Adrenal gland (tissue), 19 donors: ENCODE measurements at places on chromosomes 11 and 22. TPM values are rescaled to one million over a fixed set of nuclear protein-coding genes. Genes with fewer than 3 reads are reported as not detected.

GRCh38 chr11:83948200-83948599, 662.0 kb upstream of the CCDC90B start:
- H3K27me3 ChIP-seq, result no peaks in the 10 kb centered on the region
- no peak overlapping the region for H3K27ac ChIP-seq

DNA sequence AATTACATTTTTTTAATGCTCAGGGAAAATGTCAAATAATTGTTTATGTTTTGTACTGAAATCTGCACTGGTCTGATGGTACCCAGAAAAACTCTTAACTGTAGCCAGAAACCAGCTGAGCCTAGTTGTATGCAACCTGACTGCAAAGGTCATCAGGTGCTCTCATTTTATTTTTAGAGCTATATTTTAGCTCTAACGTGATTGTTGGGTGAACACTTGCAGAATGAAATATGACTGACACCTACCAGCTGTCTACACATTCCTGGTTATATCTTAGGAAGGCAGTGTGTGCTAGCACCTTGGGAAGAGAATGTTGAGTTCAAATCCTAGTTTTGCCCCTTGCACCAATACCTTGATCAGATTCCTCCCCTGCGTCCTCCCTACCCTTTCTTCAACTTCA, 23.6 kb downstream of the PTPRJ start:
- H3K4me1 ChIP-seq, result peaks cover 20% of the 10 kb centered on the region
- H3K27me3 ChIP-seq, result no peaks in the 10 kb centered on the region
- H3K4me3 ChIP-seq, result no peak overlapping the region
- no peak for DNase-seq
- no peaks in the 10 kb centered on the region for H3K36me3 ChIP-seq

DNA sequence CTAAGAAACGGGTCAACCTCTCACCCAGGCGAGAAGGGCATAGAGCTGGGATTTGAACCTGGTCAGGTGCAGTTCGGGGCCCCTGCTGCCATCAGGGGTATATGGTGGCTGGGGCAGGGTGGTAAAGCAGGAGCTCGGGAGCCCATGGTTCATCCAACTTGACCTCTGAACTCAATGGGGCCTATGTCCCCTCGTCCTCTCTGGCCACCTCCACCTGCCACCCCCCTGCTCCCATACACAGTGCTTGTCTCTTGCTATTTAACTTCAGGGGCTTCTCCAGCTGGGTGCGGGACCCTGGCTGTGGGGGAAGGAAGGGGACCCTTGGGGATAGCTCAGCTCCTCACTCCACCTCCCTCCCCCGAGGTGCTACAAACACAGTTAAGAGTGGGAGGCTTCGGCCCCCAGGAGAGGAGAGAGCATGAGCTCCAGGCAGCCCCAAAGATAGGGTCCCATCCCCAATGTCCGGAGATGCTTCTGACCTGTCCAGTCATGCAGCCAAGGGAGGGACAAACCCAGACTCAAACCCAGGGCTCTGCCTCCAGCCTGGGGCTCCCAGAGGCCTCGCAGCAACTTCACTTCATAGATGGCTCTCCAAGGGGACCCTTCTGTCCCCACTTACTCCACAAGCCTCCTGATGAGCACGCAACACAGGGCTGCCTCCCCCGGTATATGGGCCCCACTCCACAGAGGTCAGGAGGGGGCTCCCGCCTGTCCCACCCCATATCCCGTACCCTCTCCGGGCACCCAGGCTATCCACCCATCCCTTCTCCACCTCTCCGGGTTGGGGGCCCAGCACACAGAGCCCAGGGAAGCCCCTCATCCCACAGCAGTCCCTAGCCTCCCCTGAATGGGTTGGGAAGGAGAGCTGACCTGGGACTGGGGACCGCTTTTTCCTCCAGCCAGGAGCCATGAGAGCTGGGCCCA, 712 bp downstream of the IL2RB start:
- no peak for DNase-seq
- no peak overlapping the region for H3K4me3 ChIP-seq
- no peaks in the 10 kb centered on the region for H3K27me3 ChIP-seq
- no peaks in the 10 kb centered on the region for H3K36me3 ChIP-seq
- no peak overlapping the region for H3K27ac ChIP-seq
- no peaks in the 10 kb centered on the region for H3K4me1 ChIP-seq

- no peaks in the 10 kb centered on the region for H3K36me3 ChIP-seq
- H3K4me1 ChIP-seq, result no peaks in the 10 kb centered on the region
- no peak for DNase-seq
Measured at GRCh38 chr11:82003671-82004515, 729.8 kb downstream of the FAM181B start.

GRCh38 chr11:126561327-126561893, 205.9 kb downstream of the ST3GAL4 start:
- H3K4me1 ChIP-seq, result no peaks in the 10 kb centered on the region
- H3K27me3 ChIP-seq, result no peaks in the 10 kb centered on the region
- H3K36me3 ChIP-seq, result no peaks in the 10 kb centered on the region
- H3K27ac ChIP-seq, result no peak overlapping the region
- no peak overlapping the region for H3K4me3 ChIP-seq

DNA sequence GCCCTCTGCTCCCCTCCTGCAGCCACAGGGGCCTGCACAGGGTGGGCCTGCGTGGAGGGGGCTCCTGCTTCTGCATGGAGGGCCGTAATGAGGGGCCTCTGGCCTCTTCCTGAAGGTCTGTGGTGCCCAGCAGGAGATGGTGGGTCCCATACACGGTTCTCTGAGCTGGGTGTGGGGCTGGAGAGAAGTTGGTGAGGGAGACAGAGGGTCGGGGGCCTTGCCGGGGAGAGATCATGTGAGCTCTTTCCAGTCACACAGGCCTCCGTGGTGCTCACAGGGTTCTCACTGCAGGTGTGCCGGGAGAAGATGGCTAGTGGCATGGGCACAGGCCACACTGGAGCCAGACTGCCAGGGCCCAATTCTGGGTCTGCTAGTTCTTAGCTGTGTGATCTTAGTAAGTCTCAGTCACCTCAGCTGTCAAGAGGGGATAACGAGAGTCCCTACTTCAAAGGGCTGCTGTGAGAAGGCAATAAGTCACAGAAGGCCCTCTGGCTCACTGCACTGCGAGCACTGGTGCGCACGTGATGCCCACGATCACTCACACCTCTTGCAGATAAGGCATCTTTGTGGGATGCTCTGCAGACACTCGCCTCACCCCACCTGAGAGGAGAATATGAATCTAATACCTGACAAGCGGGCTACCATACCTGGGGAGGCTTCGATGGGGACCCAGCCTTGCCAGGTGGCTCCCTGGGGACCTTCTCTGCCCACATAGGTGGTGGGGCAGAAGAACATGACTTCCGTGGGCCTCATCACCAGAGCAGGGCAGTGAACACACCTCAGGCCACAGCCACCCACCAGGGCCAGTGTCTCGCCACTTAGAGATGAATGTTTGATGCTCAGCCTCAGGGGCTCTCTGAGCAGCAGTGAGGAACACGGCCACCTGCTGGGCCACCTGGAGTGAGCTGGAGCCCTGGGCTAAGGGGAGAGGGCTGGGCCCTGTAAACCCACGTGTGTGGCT, 14.5 kb downstream of the KCNC1 start:
- no peaks in the 10 kb centered on the region for H3K36me3 ChIP-seq
- H3K4me3 ChIP-seq, result no peak overlapping the region
- H3K27me3 ChIP-seq, result no peaks in the 10 kb centered on the region
- no peak overlapping the region for H3K27ac ChIP-seq
- no peaks in the 10 kb centered on the region for H3K4me1 ChIP-seq

DNA sequence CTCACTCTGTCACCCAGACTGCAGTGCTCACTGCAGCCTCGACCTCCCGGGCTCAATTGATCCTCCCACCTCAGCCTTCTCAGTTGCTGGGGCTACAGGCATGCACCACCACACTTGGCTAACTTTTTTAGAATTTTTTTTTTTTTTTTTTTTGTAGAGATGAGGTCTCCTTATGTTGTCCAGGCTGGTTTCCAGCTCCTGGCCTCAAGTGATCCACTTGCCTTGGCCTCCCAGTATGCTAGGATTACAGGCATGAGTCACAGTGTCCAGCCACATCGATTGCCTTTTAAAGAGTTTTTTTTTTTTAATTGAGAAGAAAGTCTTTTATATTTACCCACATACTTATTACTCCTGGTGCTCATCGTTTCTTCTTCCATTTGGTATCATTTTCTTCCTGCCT, 30.0 kb downstream of the PARVG start:
- H3K4me3 ChIP-seq, result no peak overlapping the region
- no peaks in the 10 kb centered on the region for H3K36me3 ChIP-seq
- H3K27ac ChIP-seq, result no peak overlapping the region
- H3K27me3 ChIP-seq, result no peaks in the 10 kb centered on the region
- DNase-seq, result peak; percentile 9

GRCh38 chr11:94877443-94878200, 95.7 kb downstream of the CWC15 start:
- H3K27ac ChIP-seq, result no peak overlapping the region
- DNase-seq, result peak; percentile 49
- H3K36me3 ChIP-seq, result no peaks in the 10 kb centered on the region
- H3K4me1 ChIP-seq, result peaks cover 8% of the 10 kb centered on the region
- no peak overlapping the region for H3K4me3 ChIP-seq
- H3K27me3 ChIP-seq, result no peaks in the 10 kb centered on the region

GRCh38 chr11:128165572-128165971, 421.8 kb downstream of the ETS1 start:
- H3K36me3 ChIP-seq, result no peaks in the 10 kb centered on the region
- no peak overlapping the region for H3K4me3 ChIP-seq
- H3K4me1 ChIP-seq, result no peaks in the 10 kb centered on the region
- no peak overlapping the region for H3K27ac ChIP-seq

GRCh38 chr22:27223317-27224177, 566.2 kb downstream of the MIAT start:
- H3K36me3 ChIP-seq, result no peaks in the 10 kb centered on the region
- H3K27me3 ChIP-seq, result no peaks in the 10 kb centered on the region
- no peak overlapping the region for H3K27ac ChIP-seq
- no peak for DNase-seq

DNA sequence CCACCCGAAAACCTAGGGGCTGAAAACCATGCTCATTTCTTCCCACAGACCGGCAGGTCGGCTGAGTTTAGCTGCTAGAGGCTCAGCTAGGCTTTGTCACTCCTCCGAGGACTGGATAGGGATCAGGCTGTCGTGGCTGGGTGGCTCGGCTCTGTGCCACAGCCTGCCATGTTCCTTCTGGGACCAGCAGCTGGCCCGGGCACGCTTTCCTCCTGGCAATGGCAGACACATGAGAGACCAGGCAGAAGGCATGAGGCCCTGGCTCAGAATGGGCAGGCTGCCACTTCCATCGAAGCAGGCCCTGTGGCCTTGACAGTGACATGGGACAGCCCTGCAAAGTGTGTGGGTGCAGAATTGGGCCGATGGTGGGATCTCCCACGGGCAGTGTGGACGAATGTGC, 20.9 kb downstream of the PARVG start:
- H3K4me1 ChIP-seq, result no peaks in the 10 kb centered on the region
- DNase-seq, result peak; percentile 31
- H3K27ac ChIP-seq, result no peak overlapping the region
- no peak overlapping the region for H3K4me3 ChIP-seq

DNA sequence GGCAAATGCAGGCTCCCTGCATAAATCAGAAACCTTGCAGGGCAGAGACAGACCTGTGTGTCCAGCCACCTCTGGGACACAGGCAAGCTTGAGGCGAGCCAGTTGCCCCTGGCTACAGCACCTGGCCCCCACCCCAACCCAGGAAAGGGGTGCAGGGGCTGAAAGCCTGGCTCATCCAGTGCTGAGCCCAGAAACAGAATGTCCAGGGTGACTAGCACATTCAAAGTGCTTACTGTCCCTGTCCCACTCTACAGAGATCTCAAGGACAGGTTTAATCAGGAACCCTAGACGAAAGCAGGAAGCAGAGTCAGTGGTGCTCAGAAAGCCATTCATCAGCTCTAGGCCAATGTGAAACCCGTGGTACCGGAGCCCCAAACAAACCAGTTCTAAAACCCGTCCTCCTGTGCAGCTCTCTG, 31.9 kb downstream of the PLEKHA7 start:
- H3K4me1 ChIP-seq, result peaks cover 3% of the 10 kb centered on the region
- no peak overlapping the region for H3K4me3 ChIP-seq
- no peaks in the 10 kb centered on the region for H3K36me3 ChIP-seq
- no peaks in the 10 kb centered on the region for H3K27me3 ChIP-seq

GRCh38 chr11:120192831-120193625, 17.8 kb upstream of the OAF start:
- H3K4me3 ChIP-seq, result no peak overlapping the region
- H3K27ac ChIP-seq, result no peak overlapping the region
- DNase-seq, result no peak
- no peaks in the 10 kb centered on the region for H3K27me3 ChIP-seq
- H3K4me1 ChIP-seq, result no peaks in the 10 kb centered on the region

DNA sequence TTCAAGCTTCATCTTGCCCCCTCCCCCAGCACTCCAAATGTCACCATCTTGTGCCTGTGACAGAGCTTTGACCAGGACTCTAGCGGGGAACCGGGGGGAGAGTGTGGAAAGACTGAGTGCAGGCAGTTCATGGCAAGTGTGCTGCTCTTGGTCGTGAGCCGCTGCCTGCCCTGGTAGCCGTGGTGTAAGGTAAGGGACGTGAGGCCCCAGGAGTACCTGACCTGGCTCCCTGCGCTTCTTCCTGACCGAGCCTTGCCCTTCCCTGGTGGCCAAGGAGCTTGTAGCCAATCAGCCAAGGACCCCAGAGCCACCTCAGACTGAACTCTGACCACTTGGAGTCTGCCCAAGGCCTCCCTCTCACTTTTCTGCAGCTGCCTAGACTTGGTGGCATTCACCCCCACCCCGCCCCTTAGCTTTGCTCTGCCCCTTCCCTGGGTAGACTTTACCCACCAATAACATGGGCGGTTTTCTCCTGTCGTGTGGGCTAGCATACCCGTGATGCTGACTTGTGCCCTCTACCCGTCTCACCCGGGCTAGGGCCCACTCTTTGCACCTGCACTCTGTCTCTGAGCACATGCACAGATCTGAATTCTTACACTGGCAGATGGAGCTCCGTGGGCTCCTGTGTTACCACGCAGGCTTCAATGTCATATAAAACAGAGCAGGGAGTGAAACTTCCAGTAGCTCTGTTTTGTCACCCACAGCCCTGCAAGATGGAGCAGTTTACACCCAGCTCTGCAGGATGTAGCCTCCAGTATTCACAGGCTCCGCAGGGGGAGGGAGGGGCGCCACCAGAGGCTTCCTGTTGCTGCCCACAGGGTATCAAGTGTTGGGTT, 1.5 kb downstream of the DGKZ start:
- H3K4me3 ChIP-seq, result no peak overlapping the region
- no peaks in the 10 kb centered on the region for H3K36me3 ChIP-seq
- H3K4me1 ChIP-seq, result peaks cover 28% of the 10 kb centered on the region
- no peak overlapping the region for H3K27ac ChIP-seq
- no peak for DNase-seq

DNA sequence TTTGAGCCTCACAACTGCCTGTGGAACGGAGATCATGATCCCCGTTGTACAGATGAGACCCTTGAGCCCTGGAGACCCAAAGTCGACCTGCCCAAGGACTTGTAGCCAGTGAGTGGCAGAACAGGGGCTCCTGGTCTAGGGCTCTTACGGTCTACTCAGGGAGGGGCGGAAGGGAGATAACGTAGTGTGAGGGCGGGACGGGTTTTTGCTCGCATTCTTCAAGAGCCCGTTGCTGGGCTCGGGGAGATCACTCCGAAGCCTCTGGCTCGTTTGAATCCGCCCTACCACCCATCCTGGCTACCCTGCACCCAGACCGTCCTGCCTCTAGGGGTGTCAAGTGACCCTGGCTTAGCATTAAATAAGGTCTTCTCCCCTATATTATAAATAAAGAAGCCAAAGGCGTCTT, 639 bp downstream of the CRY2 start:
- no peaks in the 10 kb centered on the region for H3K36me3 ChIP-seq
- peak overlapping the region; percentile 99 for H3K27ac ChIP-seq
- peak; percentile 70 for DNase-seq
- H3K27me3 ChIP-seq, result no peaks in the 10 kb centered on the region
- peaks cover 22% of the 10 kb centered on the region for H3K4me1 ChIP-seq
- H3K4me3 ChIP-seq, result peak overlapping the region; percentile 86

DRG1 gene
- total RNA-seq, result 47.8 TPM

F2 gene
- 0.61 TPM for total RNA-seq

BTG4 gene
- not detected for total RNA-seq

OR2D3 gene
- not detected for total RNA-seq

OR8A1 gene
- not detected for total RNA-seq

P4HA3 gene
- total RNA-seq, result 0.91 TPM

ENTHD1 gene
- not detected for total RNA-seq
